NCI-H187 (cell line): ENCODE measurements at places on chromosomes 7 and 10.
A peak's percentile ranks its signal among the peaks of the same experiment; 100 is the strongest.

DNA sequence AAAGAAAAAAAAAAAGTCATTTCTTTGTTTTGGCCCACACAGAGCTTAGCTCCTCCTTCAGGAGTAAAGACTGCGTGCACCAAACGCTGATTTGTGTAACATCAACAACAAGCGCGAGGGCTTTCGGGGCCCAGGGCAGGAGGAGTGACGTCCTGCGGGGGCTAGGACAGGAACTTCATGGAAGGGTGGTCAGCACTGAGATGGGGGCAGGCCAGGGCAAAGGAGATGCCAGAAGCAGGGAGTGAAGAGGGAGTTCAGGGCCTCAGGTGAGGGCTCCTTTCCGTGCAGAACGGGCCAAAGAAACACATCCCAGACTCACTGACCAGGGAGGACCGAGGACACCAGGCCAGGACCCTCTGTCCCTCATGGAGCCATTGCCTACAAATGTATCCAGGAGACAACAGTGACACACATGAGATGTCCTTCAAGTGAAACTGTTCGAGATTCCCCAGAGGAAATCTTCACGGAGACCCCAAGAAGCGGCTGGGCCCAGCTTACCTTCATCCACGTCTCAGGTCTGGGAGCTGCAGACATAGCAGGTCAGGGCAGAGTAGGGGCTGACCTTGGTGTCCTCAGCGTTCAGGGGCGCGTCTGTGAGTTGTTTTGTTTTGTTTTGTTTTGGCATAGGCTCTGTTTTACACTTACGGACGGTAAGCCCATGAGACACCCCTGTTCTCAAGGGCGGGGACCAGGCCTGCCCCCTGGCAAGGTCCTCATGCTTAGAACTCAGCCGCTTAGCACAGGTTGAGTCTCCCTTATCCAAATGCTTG is 30.4 kb upstream of the SHH start:
- no peak for DNase-seq

GRCh38 chr7:157851501-157852067 is 514.8 kb downstream of the DNAJB6 start:
- DNase-seq: peak; percentile 34

GRCh38 chr7:98034081-98035035 is 44.4 kb upstream of the OCM2 start:
- DNase-seq: no peak

- DNase-seq: no peak
Measured at GRCh38 chr10:54758791-54759190, 42.2 kb downstream of the PCDH15 start.

DNA sequence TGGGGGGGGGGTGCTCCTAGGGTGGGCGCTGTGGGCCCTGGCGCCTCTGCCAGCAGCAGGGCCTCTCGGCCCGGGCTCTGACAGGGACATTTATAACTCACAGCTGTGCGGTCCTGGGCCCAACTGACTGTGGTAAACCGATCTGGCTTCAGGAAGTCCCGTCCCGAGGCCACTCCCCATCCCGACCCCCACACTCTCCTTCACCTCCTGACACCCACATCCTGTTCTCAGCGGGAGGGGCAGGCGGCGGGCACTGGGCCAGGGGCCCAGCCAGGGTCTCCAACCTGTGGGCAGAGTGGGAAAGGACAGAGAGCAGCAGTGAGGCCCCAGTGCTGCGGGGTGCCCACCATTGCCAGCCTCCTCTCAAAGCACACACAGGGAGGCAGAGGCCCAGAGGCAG is 69.1 kb downstream of the ZMIZ1 start:
- no peak for DNase-seq

DNA sequence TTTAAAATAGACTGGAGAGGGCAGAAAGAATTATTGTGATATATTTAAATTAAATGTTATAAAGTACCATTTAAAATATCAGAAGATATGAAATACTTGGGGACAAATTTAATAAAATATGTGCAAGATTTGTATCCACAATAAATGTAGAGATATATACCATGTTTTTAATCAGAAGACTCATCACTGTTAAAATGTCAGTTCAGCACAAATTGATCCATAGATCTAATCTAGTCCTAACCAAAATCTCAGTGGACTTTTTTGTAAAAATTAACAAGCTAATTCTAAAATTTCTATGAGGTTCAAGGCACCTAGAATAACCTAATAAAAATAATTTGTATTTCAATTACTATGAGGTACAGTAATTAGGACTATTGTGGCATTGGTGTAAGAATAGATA is 96.4 kb downstream of the CTNNA3 start:
- no peak for DNase-seq

DNA sequence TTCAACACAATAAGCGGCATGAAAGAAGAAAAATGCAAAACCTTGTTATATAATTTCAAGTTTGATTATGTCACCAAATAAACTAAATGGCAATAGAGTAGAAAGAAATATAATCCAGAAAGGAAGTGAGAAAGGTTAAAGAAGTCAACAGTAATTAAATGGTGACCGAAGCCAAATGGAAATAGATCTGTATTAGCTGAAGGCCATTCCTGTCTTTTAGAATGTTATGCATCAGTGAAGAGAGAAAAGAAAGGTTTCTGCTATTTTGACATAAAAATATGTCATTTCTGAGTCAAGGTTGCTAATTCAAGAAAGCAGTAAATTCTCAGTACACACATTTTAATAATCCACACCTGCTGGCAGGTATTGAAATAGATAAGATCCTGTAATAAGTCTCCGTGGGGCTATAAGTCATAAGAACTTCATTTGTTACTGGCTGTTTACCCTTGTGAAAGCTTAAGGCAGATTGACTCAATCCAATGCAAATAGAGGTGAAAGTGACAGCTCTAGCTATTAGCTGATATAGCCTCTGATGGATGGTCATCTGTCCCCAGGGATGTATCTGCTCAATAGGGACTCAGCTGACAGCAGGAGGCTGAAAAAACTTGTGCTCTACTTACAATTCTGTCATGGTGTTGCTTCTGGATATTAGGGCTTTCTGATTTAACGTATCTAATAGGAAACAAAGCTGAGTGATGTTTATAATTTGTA is 152.1 kb downstream of the FZD1 start:
- DNase-seq: no peak

- no peak for DNase-seq
Measured at GRCh38 chr7:121519548-121520521, 123.7 kb upstream of the FAM3C start.

GRCh38 chr10:26755443-26755903 is 58.0 kb downstream of the PDSS1 start:
- DNase-seq: no peak

DNA sequence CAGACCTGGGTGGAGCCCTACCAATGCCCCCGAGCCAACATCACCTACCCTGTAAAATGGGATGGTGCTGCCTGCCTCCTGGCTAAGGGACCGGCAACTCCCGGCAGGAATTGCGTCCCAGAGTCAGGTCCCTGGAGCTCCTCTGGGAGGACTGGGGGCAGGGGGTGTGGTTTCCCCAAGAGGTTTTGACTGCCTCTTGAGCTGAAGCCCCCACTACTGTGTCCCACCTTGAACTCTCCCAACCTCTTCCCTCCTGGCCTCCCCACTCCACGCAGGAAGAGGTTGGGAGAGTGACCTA is 1.3 kb downstream of the SH2B2 start:
- no peak for DNase-seq

DNA sequence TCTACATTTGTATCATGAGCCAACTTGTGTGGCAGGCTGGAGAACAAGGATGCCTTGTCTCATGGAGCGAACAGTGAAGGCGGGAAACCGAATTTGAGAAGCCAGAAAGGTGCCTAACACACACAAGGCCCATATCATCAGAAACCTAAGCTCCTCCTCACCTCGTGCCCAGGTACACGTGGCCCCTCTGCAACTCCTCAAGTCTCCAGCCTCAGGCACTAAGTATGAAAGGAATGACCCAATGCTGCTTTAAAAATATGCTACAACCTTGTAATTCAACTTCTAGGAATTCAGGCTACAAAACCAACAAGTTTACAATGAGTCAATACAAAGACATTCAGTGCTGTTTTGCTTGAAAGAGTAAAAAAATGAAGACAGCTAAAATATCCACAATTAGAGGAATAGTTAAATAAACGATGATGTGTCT is 95.7 kb downstream of the CDK6 start:
- DNase-seq: no peak

- no peak for DNase-seq
Measured at GRCh38 chr10:102400076-102400475, 4.6 kb downstream of the NFKB2 start.

DNA sequence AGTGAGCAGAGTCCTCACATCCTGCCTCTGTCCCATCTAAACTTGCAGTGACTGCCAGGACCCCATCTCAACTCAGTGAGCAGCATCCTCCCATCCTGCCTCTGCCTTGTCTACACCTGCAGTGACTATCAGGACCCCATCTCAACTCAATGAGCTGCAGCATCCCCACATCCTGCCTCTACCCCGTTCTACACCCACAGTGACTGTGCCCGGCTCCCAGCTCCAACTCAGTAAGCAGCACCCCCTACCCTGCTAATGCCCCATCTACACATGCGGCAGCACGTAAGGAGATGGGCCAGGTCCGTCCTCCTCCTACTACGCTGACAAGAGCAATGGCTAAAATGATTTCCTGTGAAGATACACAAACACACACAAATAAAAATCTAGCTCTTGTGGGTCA is 65.5 kb downstream of the TNS3 start:
- DNase-seq: no peak

GRCh38 chr7:75048435-75049379 is 24.9 kb downstream of the RCC1L start:
- DNase-seq: no peak

DNA sequence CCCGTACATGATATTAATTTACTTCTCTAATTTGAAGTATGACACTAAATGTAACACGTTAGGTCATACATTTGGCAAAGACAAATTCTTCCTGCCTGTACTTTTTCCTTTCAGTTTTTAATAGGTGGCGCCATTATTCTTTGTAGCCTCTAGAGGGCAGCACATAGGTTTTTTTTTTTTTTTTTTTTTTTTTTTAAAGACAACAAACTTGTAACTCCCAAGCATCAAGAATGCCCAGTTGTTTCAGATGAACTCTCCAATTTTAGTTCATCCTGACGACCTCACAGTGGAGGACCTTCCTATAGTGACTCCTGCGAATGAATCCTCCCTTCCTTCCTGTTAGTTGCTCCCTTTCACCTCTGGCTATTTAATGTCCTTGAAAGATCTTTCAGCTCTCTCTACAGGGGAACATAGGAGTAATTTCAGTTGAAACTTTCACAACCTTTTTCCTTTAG is 139.3 kb upstream of the HDAC9 start:
- no peak for DNase-seq

GRCh38 chr10:28845009-28845682 is 167.8 kb downstream of the BAMBI start:
- DNase-seq: no peak

- DNase-seq: no peak
Measured at GRCh38 chr7:41893656-41894055, 190.8 kb upstream of the INHBA start.

DNA sequence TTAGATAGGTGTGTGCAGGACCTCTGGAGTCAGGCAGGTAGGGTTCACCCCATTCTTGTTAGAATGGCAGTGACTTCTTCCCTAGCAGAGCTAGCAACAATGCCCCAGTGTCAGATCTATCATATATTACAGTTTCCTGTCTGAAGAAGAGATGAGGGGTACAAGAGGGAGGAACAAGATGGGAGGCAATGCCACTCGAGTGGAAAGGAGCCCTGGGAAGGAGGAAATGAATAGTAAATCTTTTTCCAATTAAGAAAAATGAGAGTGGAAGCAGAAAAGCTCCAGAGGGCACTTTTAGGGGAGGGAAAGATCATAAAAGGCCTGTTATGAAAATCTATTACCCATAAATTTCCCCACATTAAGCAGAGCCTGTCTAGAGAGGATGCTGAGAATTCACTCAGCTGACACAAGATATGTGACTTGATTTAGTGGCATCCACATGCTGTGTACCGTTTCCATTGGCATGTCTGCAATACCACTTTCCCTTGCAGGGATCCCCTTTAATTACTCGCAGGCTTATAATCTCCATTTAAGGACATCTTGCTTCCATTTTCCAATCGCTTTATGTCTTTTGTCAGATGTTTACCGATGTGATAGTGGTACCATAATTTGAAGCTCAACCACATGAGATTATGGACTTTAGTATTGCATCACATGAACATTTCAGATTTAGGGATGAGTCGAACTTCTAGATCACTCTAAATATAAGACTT is 70.0 kb upstream of the AGBL3 start:
- DNase-seq: no peak

DNA sequence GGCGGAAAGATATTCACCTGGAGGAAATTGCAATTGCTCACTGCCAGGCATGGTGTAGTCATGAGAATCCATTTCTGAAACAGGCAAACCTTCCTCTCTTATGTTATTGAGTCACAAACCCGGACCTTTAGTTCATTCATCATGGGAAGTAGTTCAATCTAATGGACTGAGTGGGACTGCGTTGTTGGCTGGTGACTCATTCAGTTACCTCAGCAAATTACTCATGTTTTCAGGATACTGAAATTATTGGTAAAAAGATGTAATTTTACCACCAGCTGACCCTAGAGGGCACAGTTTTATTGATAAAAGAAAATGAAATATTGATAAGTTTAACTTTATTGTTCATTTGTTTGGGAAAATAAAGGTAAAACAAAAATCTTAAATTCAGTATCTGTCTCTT is 1194.4 kb upstream of the SORCS1 start:
- no peak for DNase-seq

- DNase-seq: no peak
Measured at GRCh38 chr10:77214799-77215198, 422.8 kb downstream of the KCNMA1 start.

- no peak for DNase-seq
Measured at GRCh38 chr10:14322526-14323188, 8.1 kb downstream of the FRMD4A start.

- DNase-seq: no peak
Measured at GRCh38 chr7:27243340-27244163, 950 bp downstream of the EVX1 start.

DNA sequence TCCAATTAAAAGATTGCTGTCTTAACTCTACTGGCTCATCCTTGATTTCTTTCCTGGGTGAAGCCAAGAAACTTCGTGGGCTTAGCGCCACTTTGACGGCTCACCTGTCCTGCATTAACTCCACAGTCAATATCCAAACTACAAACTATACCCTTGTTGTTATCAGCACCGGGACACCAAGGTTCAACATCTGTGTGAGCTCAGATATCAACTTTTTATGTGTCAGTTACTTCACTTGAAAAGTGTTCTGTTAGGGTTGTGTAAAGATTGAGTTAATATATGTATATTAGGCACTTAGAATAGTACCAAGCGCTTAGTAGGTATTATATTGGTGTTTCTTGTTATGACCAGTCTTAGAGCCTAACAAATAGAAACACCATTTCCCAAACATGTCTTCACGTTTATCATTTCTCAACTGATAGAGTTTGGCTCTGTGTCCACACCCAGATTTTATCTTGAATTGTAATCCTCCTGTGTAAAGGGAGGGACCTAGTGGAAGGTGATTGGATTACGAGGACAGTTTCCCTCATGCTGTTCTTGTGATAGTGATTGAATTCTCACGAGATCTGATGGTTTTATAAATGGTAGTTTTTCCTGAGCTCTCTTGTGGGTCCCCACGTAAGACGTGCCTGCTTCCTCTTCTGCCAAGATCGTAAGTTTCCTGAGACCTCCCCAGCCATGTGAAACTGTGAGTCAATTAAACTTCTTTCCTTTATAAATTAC is 19.0 kb upstream of the ST8SIA6 start:
- no peak for DNase-seq
